NCI-H1105 treated with DMSO at 0.1 percent for 48 hours (cell line): ENCODE measurements at places on chromosomes 16 and 17.
A peak's percentile ranks its signal among the peaks of the same experiment; 100 is the strongest.

DNA sequence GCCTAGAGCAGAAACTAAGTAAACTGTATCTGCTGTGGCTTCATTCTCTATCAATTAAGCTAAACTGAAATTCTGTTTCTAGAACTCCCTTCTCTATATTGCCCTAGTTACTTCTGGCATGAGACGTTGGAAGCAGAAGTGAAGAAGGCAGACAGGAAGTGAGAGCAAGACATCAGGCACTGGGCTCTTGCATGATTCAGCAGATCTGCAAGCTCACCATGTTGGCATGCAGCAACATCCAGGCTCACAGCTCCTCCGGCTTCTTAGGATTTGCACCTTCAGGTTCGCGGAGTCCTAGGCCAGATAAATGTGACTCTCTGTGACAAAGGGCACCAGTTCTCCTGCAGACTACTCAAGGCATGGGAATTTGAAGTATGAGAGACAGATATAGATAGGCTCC, 148.3 kb downstream of the CDH8 start:
- no peak for DNase-seq

DNA sequence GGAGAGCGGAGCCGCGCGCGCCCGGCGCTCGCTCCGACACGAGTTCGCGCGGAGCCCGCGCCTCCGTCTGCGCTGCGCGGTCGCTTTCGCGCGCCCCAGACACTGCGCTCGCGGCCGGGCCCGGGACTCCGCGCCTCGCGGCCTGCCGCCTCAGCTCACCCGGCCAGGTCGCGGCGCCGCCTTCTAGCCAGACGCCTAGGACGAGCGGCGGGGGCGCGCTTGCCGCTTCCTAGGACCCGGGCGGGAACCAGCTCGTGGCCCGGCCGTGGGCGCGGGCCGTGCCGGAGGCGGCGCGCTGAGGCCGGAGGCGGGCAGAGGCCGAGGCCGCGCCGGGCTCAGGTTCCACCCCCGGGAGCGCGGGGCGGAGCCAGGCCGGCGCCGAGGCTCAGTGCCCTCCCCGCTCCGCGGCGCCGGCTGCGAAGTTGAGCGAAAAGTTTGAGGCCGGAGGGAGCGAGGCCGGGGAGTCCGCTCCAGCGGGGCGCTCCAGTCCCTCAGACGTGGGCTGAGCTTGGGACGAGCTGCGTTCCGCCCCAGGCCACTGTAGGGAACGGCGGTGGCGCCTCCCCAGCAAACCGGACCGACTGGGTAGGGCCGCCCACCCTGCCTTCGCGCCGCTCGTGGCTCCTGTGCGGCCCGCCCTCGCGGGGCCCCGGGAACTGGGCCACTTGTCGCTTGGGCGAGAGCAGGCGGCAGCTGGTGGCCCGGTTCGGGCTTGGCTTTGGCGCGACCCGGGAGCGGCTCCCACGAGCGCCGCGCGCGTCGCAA, at the start of gene SPHK1:
Gene SPHK1 (plus strand): TSS at position 388 of the 765 bp plus-strand sequence. CDS start 1,036 bp downstream, outside the sequence.
- peak; percentile 36 for DNase-seq

- DNase-seq: no peak
These were observed 512.4 kb downstream of the CDH13 start for GRCh38 chr16:83138976-83139690.

DNA sequence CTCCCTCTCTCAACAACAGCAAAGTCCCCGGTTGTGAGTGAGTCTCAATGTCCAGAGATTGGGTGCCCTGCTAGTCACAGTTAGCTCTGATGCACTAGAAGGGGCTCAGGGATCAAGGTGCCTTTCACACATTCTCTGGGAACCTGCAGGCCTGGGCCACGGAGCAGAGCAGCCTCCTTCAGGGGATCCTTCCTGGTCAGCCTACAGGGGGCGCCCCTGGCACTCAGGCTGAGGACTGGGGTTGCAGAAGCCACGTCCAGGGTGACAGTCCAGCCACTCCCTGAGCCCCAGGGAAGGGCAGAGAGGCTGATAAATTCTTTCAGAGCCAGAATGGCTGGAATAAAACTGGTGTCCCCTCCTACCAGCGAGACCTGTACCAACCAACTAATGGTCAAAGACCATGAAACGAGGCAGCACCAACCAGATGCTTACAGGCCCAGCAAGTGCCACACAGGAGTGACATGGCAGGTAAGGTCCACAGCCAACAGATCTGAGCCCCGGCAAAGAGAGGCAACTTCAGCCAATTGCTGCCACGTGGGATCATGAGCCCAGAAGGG, 43.5 kb downstream of the ST3GAL2 start:
- no peak for DNase-seq

GRCh38 chr16:82031116-82032084, 3.7 kb upstream of the HSD17B2 start:
- DNase-seq: peak; percentile 26

DNA sequence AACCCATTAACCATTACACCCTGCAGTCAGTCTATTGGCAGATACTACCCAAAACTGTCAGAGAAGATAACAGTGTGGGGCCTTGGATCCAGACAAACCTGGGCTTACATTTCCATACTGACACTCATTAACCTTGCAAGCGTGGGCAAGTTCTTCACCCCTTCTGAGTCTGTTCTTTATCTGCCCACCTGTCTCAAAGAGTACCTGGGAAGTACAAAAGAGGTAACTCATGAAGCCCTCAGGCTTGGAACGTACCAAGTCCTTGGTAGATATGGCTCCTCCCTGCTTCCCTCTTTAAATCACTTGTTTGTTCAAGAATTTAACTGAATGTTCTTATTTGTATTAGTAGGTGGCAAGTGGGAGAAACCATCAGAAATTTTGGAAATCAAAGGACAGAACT, 2.5 kb upstream of the IGSF6 start:
- DNase-seq: peak; percentile 1

GRCh38 chr16:19967561-19967960, 82.9 kb upstream of the GPRC5B start:
- no peak for DNase-seq

GRCh38 chr16:1088295-1089170, 7.5 kb downstream of the C1QTNF8 start:
- DNase-seq: peak; percentile 4

DNA sequence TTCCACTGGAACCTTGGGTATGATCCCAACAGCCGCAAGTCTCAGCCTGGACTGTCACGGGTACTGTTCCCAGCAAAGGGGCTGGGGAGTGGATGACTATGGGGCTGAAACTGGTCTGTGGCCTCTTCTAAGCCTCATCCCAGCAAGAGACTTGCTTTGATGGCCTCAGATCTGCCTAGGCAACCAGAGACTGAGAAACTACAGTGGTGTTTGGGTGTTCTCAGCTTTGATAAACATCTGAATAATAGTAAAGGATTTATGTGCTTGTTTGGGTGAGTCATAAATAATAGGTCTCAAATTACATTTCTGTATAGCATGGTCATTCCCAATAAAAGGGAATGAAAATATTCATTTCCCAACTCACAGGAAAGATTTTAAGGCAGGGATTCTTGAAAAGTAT, 30.2 kb upstream of the ULK2 start:
- no peak for DNase-seq

GRCh38 chr16:5024632-5025031, 9.1 kb downstream of the NAGPA start:
- peak; percentile 60 for DNase-seq

- DNase-seq: no peak
These were observed 20.0 kb upstream of the WFIKKN2 start for GRCh38 chr17:50815400-50815799.

GRCh38 chr16:19218581-19218980, 50.5 kb downstream of the SYT17 start:
- no peak for DNase-seq

- no peak for DNase-seq
These were observed 3.8 kb downstream of the UBE2O start for GRCh38 chr17:76449126-76449525.

DNA sequence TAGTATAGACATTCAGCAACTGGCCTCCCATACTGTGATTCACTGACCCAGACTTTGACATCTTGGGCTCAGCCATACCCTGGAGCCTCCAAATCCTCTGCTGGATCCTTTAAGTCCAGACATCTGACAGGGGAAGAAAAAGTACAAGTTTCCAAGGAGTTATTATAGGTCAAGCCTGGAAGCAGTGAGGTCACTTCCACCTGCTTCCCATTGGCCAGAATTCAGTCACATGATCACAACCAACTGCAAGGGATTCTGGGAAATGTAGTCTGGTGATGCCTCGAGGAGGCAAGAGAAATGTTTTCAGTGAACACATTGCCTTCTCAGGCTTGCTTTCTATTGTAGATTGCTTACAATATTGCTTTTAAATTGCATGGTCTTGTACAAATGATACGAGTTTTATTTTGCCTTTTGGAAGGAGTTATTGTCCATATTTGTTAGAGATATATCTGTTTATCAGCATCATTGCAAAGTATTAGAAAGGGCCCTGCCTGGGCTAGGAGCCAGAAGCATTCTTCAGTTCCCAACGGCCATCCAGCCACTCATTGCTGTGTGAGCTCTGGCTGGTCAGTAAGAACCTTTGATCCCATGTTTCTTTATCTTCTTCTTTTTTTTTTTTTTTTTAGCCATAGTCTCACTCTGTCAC, 696.9 kb downstream of the WWOX start:
- DNase-seq: peak; percentile 16

DNA sequence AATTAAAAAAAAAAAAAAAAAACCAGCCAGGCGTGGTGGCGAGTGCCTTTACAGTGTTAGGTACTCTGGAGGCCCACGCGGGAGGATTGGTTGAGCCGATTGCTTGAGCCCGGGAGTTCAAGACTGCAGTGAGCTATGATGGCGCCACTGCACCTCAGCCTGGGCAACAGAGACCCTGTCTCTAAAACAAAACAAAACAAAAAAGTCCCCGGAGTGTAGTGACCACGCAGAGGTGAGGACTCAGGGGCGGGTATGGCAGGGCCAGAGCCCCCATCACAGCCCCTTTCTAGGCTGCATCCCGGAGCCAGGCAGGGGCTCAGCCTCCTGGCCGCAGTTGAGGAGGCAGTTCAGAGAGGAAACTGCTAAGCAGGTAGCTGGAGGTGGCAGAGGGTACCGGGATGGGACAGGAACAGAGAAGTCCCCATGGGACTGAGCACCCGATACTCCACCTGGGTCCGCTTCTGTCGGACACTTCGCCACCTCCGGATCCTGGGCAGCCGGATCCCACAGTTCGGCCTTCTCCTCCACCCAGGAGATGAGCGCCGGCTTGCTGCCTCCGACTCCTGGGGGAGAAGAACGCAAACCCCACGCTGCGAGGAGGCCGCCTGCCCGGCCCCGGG, 800 bp downstream of the ZNF747 start:
- DNase-seq: no peak

GRCh38 chr17:8221663-8222379, 11.4 kb upstream of the AURKB start:
- peak; percentile 93 for DNase-seq

GRCh38 chr16:8589900-8590688, at the start of gene TMEM114:
TSS of gene TMEM114 (minus strand) at chr16:8590511. CDS start at chr16:8589838, 673 bp downstream.
- no peak for DNase-seq

DNA sequence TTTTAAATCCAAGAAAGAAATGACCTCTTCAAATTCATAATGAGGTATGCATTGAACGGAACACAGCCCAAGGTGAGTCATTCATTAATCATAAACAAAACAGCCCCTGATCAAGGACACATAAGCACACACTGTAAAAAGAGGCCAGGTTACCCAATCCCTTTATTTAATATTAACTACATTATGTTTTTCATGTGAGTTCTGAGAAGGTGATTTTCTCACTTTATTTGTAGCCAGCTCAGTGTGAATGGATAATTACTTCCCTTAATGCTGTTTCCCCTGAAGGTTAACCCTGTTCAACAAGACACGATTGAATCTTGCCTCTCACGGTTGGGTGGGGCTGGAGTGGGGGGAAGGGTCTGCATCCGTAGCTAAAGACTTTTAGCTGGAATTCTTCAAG, 257.3 kb upstream of the SALL1 start:
- no peak for DNase-seq
